ENCODE measurements at places on chromosomes 12 and 14.

- peak; percentile 71 for DNase-seq
Measured at GRCh38 chr14:73633116-73634010, 11.4 kb upstream of the DNAL1 start.

DNA sequence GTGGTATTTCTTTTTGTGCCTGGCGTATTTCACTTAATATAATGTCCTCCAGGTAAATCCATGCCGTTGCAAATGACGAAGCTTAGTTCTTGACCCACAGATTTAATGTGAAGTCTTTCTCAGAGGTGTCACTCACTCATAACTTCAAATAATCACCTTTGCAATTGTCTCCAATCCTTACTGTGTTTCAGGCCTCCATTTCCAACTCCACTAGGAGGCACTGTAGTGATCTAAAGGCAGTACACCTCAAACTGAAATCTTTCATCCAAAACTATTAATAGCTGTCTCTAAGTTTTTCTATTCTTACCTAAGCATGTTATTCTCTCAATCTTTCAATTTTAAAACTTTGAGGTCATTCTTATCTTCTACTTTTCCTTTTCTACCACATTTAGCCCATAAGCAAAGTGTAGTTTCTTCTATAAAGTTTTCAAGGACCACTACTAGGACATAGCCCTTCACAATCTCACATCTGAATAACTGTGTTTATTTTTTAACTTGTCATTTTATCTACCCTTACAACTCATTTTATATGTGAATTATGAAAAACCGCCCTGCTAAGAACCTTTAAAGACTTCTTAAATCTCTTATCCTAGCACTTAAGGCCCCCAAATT lies 25.5 kb upstream of the FBXO34 start:
- DNase-seq = no peak

- DNase-seq = no peak
Measured at GRCh38 chr12:92194561-92194960, 48.9 kb upstream of the BTG1 start.

DNA sequence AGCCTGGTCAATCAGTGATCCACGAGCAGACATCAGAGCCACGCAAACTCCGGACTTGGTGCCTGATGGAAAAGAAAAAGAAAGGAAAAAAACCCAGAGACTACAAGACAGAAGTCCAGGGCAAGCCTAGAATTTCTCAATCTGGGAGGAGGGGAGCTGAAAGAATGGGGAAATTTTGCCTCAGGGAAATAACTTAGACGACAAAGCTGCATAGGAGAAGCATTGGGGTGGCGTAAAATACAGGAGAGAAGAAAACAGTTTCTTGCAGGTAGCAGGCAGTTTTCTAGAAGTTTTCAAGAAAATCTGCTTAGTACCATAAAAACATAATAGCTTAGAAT lies 2.6 kb upstream of the SLC11A2 start:
- no peak for DNase-seq

- no peak for DNase-seq
Measured at GRCh38 chr14:54475911-54476310, 12.9 kb downstream of the GMFB start.

- no peak for DNase-seq
Measured at GRCh38 chr14:67503331-67503730, 14.8 kb upstream of the TMEM229B start.

DNA sequence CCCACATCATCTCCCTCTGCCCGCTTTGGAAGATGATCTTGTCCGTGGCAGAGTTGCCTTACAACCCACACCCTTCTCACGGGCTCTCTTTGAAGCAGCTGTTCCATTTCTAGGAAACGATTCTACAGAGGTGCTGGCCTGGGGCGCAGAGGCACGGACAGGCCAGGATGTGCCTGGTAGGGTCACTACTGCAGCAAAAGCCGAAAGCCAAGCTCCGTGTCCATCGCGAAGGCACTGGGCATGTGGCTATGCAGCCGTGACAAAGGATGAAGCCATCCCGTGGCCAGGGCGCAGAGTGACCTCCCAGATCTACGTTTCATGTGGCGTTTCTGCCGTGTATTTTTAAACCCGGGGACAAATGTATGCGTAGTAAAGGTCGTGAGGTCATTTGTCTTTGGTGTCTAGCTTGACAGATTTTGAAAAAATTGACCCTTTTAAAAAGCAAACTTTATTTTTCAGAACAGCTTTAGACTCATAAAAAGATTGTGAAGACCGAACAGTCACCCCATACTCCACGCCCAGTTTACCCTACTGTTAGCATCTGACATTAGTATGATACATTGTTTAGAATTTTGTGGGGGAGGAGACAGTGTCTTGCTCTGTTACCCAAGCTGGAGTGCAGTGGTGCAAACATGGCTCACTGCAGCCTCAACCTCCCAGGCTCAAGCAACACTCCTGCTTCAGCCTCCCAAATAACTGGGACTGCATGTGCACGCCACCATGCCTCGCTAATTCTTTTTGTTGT lies 40.4 kb upstream of the NCOR2 start:
- DNase-seq = no peak

DNA sequence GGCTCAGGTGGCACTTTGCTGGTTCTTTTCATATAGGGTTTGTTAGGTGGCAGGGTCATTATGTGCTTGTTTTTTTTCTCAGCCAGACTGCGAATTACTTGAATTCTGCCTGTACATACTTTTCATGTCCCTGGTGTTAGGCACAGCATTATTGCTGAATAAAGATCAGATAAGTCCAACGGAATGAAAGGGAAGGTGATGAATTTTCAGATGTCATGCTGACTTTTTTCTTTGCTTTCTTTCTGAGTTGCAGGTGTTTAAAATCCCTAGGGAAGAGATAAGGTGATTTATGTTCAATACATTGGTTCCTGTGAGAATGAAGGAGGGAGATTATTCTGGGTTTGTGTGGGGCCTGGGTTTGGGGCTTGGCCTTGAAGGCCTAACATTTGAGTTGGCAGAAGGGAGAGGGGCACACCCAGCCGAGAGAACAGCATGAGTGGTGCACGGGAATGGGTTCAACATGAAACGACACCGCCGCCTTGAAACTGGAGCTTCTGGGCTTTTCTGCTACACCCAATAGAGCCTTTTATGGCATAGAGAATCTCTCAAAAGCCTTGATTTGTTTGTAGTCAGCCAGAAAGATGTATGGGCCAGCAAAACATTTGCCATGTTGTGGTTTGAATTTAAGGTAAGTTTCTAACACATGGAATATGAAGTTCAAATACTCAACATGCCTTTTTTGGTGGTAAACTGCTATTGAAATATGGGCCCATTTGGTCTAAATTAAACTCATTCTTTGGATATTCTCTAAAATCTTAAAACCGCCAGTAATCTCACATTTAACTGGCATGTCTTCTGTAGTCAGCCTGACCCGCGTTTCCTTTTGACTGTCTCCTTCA lies 477.0 kb downstream of the PCNX1 start:
- no peak for DNase-seq

DNA sequence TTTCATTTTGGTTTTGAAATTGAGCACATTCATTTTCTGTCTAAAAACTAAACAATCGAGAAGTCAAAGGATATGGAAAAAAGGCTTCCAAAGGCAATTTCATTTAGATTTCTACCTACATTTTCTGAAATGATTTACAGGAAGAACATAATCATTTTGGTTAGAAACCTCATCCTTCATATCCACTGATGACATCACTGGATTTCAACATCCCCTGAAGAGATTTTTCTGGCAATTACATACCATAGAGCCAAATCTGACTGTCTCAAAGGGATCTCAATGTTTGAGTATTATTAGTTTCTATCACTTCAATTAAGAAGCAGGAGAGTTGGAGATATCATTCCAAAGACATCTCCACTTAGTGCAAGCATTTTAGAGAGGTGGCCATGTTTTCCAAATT lies 137.8 kb downstream of the TTC7B start:
- no peak for DNase-seq

DNA sequence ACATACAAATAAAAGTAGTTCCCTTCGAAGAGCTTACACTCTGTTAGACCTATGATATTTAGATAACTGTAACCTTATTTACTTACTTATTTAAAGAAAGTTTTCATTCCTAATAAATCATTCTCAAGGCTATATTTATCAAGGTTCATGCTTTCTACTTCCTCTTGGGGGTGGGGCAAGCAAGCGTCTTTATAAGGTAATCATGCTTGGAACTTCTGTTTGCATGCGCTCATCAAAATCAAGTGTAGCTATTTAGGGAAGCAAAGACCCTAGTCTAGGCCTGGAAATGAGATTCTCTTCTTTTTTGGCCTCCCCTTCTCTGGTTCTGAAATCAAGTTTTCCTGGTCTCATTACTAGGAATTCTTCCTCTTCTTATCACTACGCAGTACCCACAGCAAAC lies 766 bp downstream of the RERG start:
- no peak for DNase-seq

DNA sequence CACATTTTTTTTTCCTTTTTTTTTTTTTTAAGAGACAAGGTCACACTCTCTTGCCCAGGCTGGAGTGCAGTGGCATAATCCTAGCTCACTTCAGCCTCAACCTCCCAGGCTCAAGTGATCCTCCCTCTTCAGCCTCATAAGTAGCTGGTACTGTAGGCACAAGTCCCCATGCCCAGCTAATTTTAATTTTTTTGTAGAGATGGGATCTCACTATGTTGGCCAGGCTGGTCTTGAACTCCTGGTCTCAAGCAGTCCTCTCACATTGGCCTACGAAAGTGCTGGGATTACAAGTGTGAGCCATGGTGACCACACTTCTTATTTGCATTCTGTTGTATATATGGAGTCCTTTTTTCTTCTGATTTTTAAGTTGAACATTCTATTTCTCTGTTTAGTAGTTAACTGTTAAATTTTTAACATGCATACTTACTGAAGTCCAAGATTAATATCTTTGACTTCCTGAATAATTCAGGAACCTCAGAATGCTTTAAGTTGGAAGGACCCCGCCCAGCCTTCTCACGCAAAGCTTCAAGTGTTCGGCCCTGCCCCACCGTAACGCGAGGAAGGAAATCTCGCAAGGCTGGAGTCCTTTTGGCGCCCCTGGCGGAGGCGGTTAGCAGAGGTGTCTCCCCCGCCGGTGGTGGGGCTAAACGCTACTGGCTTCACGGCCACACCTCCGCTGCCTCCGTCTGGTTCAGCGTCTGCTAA lies 21.6 kb downstream of the SPATS2 start:
- no peak for DNase-seq

- peak; percentile 40 for DNase-seq
Measured at GRCh38 chr14:23183479-23183878, at the start of gene SLC7A8. TSS of gene SLC7A8 (minus strand) at chr14:23183660. CDS start at chr14:23182914, 746 bp downstream.

DNA sequence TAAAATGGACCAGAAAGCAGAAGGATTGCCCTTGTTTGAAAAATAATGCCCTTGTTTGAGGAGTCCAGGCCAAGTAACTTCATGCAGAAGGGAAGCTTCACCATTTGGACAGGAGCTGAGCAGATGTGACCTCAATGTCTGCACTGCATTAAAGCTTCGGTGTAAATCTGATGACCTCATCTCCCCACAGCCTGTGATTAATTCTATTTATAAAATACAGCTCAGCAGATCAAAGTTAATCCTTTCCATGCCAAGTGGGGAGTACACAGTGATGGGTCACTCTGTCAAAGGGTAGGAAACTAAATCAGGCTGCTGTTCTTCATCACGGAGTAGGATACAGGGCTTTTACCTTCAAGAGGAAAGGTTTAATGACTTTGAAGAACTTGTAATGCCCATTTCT lies 533.7 kb downstream of the RPS29 start:
- no peak for DNase-seq

DNA sequence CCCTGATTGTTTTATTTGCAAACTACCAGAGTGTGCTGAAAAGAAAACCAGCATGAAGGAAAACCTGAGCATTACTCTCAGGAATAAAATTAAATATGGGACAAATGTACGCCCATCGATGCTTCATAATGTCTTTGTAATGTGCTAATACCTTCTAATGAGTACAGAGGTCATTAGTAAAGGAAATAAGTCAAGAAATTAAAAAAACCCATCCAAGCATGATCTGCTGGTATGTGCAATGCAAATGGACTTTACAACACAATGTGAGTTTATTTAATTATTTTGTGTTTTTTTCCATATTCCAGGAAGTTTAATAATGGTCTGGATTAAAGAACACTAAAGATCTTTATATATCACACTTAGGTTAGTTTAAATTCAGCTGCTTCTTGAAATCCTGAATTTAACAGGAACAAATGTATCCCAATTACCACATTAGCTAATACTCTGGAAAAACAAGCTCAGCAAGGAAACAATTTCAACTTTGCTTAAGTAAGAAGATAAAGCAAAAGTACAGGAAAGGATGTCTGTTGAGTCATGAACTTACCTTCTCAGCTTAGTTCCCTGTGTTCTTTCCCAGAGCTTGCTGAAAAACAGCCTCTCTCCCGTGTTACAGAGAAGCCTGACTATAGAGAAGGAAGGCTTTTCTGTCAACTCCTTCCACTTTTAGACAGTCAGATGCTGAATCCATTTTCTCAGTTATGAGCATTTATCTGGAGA lies 179.3 kb upstream of the TMEM260 start:
- no peak for DNase-seq

GRCh38 chr12:116303929-116304328 lies 26.4 kb upstream of the MED13L start:
- DNase-seq = no peak

DNA sequence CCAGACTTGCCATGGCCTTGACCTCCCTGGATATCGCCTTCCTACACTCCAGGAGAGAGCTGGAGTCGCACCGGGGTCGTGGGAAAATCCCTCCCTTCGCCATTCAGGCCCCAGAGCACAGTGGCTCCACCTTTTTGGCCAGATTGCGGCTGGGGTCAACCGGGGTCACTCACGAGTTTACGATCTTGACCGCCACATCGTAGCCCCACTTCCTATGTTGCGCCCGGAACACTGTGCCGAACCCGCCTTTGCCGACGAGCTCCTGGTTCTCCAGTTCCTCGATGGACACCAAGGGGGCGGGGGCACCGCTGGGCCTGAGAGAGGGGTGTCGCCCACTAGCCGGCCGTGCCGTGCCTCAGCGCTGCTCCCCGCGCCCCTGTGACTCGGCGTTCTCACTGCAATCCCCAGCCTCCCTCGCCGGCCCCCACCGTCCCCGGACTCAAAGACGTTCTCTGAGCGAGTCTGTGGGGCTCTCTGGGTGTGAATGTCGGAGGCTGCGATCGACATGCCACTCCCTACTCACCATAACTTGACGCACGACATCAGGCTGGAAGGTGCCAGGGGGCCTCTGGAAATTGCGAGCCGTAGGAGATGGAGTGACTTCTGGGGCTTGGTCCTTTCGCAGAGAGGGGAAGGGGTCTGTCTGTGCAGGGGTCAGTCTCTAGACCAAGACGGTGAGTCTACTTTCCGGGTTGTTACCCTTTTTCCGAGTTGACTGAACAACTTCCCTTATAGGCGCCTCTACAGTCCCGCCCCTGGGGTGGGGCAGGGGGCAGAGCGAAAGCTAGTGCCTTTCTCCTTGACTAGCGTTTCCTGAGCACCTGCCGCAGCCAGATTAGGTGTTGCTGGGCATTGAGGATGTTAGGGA lies at the start of gene RIPK3:
TSS of gene RIPK3 (minus strand) at position 708 of the 868 bp plus-strand sequence. CDS start at position 543, 165 bp downstream.
- DNase-seq = no peak

Measured in globus pallidus (tissue), 1 donor.